ENCODE measurements at places on chromosomes 16 and 17.

- peak; percentile 69 for DNase-seq
Observed at GRCh38 chr16:54462151-54462651, 175.6 kb upstream of the IRX3 start.

DNA sequence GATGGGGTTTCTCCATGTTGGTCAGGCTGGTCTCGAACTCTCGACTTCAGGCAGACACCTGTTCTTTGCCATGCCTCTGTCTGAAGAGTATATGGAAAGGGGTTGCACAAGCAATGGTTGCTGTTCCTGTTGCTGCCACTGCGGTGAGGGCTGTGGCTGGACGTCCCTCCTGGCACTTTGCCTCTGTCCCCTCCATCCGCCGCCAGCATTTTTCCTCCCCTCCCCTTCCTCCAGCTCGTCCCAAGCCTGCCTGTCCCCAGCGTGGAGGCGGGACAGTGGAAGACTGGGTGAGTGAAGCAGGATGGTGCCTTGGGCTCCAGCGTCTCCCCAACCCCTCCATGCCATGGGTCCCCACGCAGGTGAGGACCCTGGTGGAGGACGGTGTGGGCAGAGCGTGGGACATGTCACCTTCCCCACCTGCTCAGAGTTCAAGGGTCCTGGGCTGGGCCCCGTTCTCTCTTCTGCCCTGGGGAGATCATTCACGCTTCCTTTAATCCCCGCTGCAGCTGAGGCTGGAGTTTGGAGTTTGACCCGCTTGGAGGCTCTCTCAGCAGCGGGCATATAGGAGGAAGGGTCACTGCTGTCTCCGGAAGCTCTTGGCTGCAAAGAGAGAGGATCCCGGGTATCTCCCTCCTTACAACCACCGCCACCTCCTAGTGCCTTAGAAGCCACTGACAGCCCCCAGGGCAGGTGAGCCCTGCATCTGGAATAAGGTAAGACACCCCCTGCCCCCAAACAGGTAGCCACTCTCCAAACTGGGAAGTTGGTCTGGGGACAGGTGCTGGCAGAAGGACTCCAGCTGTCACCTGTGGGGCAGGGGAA lies at the start of gene SLC5A11:
SLC5A11 (plus strand) TSS at position 238 of the 822 bp plus-strand sequence. CDS start 12,681 bp downstream, outside the sequence.
- no peak for DNase-seq

- DNase-seq: peak; percentile 77
Observed at GRCh38 chr16:89322321-89323119, 105.0 kb downstream of the ZNF778 start.

GRCh38 chr17:79785900-79786810 lies 8.2 kb downstream of the CBX2 start:
- DNase-seq: no peak

- no peak for DNase-seq
Observed at GRCh38 chr17:45376171-45377005, 56.3 kb downstream of the ARHGAP27 start.

GRCh38 chr17:11485336-11486100 lies 112.8 kb upstream of the DNAH9 start:
- DNase-seq: no peak

Measured in astrocyte of the hippocampus (primary cell).